ENCODE measurements at places on chromosomes 2 and 18.

DNA sequence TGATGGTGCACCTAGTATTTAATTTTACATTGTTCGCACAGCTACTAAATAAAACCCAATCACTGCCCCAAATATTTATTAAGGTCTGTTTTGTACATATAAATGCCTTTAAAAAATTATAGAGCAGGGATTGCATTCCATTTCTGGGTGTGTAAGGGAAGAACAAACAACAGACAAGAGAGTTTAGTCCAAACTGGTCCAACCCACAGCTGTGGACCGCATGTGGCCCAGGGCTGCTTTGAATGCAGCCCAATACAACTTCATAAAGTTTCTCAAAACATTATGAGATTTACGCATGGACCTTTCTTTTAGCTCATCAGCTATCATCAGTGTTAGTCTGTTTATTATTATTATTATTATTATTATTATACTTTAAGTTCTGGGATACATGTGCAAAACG lies 114.8 kb upstream of the LRATD1 start:
- no peak for DNase-seq

- peak; percentile 50 for DNase-seq
Measured at GRCh38 chr2:237860273-237860935, 981 bp downstream of the RAMP1 start.

DNA sequence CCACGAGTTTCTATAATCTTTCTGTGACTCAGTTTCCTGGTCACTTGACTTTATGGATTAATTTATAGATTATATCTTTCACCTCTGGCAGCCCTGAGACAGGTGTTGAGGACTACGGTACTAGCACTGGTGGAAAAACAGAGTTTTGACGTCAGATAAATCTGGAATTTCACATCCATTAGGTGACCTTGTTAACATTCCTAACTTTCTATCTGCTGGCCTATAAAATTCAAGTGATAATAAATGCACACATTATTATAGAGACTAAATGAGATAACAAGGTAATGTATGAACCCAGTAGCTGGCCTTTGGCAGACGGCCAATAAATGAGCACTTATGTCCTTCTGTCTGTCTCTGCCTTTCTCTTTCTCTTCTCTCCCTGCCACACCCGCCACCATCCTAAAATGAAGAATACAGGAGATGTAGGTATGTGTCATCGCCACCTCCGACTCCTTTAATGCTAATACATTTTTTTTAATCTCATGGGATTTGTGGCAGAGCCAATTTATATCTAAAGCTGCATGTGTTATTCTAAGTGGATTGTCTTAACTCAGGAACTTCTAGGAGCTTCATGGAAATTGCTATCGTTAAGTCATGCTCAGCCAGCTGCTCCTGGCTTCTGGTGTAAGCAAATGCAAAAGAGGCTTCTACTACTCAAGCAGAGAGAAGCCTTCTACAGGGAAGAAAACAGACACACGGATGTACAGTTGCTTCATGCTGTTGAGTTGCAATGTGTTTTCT lies 2.3 kb downstream of the TM4SF20 start:
- DNase-seq = no peak

- DNase-seq = no peak
Measured at GRCh38 chr2:150588506-150588870, 101.0 kb upstream of the RND3 start.

DNA sequence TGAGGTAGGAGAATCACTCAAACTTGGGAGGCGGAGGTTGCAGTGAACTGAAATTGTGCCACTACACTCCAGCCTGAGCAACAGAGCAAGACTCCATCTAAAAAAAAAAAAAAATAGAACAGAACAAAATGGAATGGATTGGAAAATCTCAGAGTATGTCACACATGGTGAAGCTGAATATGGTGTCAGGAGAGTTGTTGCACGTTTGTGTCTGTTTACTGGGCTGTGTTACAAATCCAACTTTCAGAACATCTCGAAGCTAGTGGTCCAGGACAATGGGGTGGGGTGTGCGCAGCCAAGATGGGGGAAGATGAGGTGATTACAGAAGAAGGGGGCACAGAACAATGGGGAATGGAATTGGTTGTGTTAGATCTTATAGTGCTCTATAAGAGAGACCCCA lies 17.6 kb downstream of the SAG start:
- DNase-seq = no peak

DNA sequence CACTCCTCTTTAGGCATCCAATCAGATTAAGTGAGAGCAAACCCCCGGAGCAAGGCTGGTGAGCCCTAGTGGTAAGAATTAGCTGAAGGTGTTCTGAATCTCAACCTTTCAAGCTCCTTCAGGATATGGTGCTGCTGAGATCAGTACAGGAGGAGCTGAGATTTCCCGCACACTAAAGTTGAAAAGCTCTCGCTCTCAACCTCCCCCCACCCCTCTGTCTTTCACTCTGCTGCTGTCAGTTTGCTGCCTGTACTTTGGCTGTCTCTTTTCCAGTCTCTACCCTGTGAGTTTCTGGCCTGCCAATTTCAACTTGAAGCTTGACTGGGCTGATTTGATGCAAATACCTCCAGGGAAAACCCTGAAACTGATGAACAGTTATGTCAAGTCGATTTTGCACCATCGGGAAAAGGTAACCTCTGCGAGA lies 15.7 kb downstream of the ZEB2 start:
- no peak for DNase-seq

Data from HuH-7 (cell line).